ENCODE measurements at places on chromosomes 4 and X.

DNA sequence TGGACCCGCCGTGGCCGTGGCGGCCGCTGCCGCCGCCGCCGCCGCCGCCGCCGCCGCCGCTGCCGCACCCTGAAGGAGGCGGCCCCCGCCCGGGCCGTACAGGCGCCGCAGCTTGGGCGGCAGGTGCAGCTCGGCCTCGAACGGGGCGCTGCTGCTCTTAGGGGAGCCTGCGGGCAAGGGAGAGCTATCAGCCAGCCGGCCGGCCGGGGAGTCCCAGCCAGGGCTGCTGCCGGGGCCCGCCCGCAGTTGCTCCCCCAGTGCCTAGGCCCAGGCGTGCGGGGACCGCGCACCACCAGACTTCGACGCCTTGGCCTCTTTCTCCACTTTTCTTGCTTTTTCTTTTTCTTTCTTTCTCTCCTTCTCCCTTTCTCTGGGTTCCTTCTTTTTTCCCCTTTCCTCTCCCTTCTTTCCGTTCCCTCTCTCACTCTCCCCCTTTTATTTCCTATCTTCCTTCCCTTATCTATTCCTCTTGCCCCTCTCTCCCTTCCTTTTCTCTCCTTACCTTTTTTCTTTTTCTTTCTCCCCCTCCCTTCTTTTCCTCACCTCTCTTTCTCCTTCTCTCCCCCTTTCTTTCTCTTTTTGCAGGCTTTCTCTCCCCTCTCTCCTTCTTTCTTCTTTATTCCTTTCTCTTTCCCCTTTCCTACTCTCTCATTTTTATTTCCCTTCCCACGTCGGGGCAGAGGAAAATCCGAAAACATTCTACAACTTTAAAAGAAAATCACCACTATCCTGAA, 2.0 kb downstream of the ARX start:
- no peak for DNase-seq

DNA sequence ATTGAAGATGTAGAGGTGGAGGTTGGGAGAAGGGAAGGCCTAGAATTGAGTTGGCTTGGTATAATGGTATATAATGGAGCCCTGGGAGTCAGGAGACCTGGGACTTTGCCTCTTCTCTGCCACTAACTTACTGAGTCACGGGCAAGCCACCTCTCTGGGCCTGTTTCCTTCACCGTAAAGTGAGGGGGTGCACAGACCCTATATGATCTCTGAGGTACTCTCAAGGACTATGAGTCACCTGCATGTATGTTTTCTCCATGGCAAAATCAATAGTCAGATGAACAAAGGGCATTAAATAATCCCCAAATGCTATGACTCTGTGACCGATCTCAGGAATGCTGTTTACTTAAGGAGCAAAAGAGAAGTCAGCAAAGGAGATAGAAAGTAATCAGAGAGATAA, 5.1 kb downstream of the P2RY4 start:
- DNase-seq: no peak

DNA sequence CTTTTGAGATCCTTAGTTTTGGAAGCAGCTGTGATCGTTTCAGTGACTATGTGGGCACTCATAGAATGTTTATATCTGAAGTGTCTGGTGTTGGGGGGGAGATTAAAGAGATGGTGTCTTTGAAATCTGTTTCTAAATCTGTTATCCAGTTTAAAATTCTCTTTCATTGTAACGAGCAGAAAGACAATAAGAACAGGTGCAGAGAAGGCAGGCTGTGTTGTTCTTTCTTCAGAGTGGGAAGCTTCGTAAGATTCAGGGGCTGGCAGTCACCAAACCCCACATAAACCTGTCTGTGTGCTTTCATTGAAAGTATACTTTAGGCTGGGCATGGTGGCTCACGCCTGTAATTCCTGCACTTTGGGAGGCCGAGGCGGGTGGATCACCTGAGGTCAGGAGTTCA, 16.3 kb upstream of the DHRSX start:
- DNase-seq: no peak

DNA sequence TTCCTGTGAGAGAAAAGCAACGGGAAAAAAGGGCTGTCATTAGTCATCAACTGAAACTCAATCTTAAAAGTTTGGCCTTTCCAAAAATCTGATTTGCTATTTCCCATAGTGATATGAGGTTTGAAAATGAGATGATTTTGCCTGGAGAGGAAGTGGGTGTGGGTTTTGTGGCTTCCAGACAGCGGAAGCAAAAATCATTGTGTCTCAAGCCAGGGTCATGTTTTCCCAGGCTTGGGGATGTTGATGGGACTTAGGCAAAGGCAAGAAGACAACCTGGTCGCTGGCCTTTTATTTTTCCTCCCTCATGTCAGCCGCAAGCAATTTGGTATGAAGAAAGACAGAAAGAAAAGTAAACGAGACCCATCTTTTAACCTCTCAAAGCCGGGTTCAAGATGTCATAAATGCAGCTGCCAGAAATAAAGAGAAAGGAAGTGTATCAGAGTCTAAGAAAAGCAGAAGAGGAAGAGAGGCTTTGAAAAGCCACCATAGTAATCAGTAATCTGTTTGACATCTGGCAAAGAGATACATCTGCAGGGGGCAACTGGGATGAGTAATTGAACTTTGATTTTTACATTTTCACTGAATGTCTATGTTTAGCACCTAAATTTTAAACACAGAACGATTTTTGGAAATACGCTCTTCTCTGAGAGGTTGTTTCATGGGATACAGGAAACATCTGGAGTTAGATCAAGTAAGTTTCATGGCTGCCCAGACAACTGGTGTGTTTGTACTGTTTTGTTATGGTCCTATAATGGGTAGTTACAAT, 521.6 kb upstream of the SLIT2 start:
- no peak for DNase-seq

DNA sequence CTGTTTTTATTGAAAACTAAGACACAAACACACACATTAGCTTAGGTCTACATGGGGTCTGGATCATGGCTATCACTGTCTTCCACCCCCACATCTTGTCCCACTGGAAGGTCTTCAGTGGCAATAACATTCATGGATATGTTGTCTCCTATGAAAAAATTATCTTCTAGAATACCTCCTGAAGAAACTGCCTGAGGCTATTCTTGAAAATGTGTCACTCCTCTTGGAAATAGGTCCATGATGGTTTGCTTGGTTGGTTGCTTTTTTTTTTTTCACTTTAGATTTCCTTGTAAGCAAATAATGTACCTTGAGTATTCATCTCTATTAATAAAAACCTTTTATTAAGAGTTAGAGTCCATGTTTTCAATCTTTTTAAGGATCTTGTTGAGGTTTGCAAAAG, 195.3 kb upstream of the PDE5A start:
- no peak for DNase-seq

GRCh38 chrX:19560611-19561010, 45.3 kb upstream of the MAP3K15 start:
- no peak for DNase-seq

- no peak for DNase-seq
These were observed 64.7 kb downstream of the SMAD1 start for GRCh38 chr4:145546175-145546915.

- no peak for DNase-seq
These were observed at the start of gene PLXNA3 for GRCh38 chrX:154458116-154458953. Gene PLXNA3, plus strand, starts transcription at chrX:154458281. Its CDS starts 1,903 bp downstream, at chrX:154460184.

GRCh38 chrX:111114806-111115205, 18.8 kb downstream of the PAK3 start:
- no peak for DNase-seq

- no peak for DNase-seq
These were observed 16.2 kb downstream of the ZFYVE28 start for GRCh38 chr4:2402048-2402842.

GRCh38 chr4:136818811-136819330, 713.4 kb downstream of the PCDH18 start:
- no peak for DNase-seq

GRCh38 chr4:108589961-108590360, 30.4 kb upstream of the RPL34 start:
- DNase-seq: no peak

GRCh38 chrX:22634751-22635150, 362.0 kb downstream of the CBLL2 start:
- no peak for DNase-seq

DNA sequence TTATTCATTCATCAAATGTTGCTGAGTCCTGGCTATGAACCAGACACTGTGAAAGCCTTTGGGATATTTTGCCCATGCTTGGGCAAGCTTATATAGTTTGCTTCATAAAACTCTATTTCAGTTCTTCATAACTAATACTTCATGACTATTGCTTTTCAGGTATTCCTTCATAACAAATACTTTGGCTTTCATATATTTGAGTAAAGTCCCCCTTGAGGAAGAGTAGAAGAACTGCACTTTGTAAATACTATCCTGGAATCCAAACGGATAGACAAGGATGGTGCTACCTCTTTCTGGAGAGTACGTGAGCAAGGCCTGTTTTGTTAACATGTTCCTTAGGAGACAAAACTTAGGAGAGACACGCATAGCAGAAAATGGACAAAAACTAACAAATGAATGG, 1.7 kb upstream of the AFP start:
- no peak for DNase-seq

DNA sequence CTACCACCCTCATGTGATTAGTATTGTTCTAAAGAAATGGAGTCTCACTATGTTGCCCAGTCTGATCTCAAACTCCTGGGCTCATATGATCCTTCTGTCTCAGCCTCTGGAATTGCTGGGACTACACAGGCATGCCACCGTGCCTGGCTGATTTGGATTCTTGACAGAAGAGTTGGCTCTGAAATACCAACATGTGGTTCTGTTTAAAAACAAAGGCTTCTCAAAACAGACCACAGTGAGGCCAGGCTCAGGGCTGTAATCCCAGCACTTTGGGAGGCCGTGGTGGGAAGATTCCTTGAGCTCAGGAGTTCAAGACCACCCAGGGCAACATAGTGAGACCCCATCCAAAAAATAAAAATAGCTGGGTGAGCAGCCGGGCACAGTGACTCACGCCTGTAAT, 126.7 kb downstream of the DHRSX start:
- no peak for DNase-seq

- no peak for DNase-seq
These were observed 145.6 kb downstream of the AMELX start for GRCh38 chrX:11438767-11439166.

GRCh38 chr4:101761405-101761804, 29.1 kb upstream of the BANK1 start:
- no peak for DNase-seq

GRCh38 chrX:155188786-155189185, 27.5 kb upstream of the VBP1 start:
- no peak for DNase-seq

DNA sequence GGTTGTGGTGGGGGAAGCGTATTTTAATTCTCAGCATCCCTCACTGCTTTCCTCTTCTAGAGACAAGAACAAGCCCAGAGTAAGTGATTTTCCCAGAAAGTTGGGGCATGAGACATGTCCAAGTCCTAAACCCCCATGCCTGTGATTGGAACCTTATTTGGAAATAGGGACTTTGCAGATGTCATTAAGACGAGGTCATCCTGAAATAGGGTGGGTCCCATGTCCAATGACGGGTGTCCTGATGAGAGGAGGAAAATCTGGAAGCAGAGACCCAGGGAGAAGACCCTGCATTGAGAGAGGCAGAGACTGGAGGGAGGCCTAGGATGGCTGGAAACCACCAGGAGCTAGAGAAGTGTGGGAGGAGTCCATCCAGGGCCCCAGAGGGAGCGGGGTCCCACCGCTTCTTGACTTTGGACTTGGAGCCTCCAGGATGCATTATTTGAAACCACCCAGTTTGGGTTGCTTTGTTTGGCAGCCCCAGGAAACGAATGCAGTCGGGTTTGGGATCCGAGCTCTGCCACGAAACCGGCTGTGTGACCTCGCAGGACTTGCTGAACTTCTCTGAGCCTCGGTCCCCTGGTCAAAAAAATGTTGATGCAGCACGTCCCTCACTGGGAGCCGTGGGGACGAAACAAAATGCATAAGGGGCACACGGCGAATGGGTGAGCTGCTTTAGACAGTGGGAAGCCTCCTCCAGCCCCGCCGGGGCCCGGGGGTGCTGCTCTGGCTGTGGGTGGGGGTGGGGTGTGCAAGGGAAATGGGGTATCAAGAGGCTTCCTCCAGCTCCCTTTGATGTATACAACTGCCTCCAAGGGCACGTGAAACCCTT, 113.9 kb downstream of the CPZ start:
- no peak for DNase-seq

- DNase-seq: no peak
These were observed 67.8 kb downstream of the FAM133A start for GRCh38 chrX:93741811-93742210.

DNA sequence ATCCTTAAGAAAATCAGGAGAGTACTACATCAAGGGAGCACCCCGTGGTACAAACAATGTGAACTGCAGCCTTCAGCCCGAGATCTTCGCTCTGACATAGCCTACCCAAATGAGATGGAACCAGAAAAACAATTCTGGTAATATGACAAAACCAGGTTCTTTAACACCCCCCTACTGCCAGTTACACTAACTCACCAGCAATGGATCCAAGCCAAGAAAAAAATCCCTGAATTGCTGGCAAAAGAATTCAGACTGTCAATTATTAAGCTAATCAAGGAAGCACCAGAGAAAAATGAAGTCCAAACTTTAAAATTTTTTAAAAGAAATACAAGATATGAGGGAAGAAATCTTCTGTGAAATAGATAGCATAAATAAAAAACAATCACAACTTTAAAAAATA, 101.7 kb upstream of the KLF8 start:
- DNase-seq: no peak
